ENCODE measurements at places on chromosomes 6 and 20.

DNA sequence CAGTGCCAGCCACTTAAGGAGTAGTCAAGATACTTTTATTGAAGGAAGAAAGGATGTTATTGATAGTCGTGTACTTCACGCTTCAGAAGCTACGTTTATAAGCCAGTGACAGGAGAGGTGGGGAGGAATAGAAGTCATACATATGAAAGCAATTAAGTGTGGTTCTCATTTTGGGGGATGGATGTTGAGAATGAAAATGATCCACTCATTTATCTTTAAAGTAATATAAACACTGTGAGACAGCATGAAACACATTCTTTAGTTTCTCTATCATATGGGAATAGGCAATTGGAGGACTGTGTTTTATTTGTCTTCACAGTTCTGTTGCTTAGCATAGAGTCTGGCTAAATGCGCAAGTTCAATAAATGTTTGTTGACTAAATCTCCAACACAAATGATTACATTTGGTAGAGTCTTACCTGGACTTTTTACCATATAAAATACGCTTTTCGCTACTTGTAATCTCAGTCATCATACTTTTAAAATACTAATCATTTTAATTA lies 35.2 kb downstream of the AK9 start:
- DNase-seq: no peak

DNA sequence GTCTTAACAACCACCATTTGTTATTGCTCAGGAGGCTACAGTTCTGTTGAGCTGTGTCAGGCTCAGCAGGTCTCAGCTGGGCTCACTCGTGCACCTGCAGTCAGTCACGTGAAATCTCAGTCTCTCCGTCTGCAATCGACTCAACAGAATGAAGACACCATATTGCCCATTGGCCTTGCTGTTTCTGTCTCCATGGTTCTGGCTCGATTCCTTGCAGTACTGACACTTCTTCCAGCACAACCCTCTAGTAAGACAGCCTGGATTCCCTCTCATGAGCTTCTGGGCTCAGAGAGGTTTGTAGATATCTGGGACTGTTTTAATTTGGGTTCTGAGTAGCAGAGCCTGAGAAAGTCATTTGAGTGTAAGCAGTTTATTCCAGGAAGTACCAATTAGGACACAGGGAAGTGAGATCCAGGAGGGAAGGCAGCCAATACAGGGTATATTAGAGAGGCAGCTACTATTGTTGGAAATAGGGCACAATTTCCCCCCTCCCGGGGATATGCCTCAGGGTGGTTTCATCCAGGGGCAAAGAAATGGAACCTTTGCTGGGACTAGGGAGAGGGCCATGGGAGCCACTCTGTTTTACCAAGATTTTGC lies 87.4 kb upstream of the RALGAPA2 start:
- no peak for DNase-seq

- no peak for DNase-seq
These were observed 14.1 kb downstream of the FAM210B start for GRCh38 chr20:56372850-56373249.

DNA sequence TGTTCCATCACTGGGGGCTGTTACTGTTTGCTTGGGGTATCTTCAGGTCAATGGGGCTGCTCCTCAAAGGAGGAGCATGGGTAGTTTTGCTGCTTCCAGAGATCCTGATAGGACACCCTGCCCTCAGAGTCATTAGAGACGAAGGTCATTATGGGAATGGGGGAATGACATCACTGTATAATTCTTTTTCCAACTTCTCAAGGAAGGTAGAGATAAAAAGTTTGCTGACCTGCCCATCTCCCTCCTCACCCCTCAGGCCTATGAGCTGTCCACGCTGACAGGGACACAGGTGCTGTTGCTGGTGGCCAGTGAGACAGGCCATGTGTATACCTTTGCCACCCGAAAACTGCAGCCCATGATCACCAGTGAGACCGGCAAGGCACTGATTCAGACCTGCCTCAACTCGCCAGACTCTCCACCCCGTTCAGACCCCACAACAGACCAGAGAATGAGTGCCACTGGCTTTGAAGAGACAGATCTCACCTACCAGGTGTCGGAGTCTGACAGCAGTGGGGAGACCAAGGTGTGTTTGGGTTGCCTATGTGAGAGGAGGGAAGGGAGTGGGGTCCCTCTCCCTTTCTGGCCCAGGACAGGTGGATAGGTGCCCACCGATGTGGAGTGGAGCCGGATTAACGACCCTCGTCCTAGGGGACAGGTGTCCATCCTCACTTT lies 2.7 kb downstream of the SRF start:
- DNase-seq: no peak

DNA sequence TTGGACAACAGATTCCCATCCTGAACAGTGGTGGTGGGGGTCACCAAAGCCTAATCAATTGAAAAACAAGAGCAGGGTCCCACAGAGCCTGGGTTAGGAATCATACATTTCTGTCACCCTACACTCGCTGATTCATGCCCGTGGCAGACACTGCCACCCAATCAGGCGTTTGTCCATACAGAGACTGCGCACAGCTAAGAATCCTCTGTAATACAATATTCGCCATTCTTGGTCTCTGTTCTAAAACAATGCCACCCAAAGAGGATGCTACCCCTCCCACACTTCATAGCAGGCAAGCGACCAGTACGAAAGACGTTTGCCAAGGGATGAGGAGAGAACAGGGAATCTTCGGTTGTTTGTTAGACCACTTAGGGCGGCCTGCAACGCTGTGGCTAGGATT lies 28.1 kb upstream of the SLC22A23 start:
- DNase-seq: no peak

DNA sequence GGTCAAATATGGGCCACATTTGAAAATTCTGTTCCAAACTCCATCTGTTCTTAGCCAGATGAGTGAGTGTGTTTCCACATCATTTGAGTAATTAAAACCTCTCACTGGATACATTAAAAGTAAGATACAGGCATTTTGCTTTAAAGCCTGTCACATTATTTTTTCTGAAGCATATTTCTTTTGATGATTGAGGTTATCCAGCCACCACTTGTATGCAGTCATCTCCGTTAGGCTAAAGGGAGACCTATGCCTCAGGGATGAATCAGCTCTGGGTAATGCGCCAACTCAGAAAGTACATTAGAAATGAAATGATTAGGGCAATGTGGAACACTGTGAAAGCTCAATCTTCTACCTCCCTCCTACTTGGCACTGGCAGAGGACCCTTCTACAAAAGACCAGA lies 90.7 kb downstream of the SNAP25 start:
- DNase-seq: no peak

DNA sequence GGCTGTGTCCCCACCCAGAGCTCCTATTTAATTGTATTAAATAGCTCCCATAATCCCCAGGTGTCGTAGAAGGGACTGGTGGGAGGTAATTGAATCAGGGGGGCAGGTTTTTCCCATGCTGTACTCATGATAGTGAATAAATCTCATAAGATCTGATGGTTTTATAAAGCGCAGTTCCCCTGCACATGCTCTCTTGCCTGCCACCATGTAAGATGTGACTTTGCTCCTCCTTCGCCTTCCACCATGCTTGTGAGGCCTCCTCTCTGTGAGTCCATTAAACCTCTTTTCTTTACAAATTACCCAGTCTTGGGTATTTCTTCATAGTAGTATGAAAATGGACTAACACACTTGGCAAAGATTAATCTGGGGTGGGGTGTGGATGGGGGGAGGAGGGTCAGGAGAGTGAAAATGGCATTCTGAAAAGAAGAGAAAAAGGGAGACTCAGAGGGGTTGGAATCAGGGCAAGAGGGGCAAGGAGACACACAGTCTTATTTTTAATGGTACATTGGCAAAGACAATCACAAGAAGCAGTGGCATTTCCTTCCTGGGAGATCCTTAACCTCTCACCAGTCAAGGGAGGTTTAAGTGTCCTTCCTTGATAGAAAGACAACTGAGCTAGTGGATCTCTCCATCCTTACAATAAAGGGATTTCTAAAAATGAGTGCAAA lies 37.5 kb upstream of the NOX3 start:
- no peak for DNase-seq

DNA sequence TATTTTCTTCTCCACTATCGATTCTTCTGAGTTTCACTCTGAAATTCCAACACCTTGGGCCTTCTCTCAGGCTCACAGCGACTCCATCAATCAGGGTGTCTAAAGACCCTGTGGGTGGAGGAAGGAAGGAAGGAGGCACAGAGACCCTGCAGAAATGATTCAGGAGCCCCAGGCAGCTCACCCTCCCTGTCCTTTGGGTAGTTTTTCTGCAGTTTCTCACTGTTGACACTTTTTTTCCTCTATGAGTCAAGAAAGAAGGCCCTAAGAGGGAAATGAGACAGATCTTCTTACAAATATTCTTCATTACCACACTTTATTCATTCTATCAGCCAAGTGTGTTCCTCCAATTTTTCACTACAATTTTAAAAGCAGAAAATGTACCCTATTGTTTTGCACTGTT lies 34.2 kb upstream of the TBXT start:
- no peak for DNase-seq

DNA sequence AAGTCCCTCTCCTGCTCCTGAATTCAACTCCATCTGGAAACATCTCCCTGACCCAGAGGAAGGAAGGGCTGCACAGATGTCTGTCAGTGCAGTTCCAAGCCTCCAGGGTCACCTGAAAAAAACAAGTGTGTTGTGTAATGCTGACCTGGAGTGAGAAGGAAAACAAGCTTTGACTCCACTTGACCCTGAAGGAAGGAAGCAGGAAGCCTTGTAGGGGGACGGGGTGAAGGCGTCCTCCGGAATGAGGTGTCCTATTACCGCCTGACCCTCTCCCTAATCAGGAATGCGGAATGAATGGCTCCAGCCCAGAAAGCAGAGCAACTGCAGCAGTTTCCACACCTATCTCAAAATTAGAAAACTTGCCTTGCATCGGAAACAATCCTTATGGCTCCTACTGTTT lies 13.9 kb upstream of the ADGRF5 start:
- DNase-seq: no peak

DNA sequence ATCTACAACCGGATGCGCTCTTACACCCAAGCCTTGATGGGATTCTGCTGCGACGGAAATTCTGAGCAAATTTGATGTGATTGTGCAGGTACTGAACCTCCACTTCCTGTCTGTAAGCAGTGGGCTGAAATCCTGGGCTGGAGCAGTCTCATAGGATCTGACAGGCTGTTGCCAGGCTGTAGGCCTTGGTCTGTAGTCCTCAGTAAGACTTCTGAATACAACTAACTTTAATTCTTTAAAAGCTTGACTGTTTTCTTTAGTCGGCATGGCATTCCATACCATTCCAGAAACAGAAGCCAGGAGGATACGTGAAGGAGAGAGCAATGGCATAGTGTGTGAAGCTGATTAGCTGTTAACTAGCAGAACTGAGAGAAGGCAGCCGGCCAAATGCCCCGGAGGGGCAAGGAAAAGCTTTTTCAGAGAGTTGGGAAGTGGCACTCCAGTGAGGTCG lies 68.3 kb downstream of the ADTRP start:
- DNase-seq: no peak

- no peak for DNase-seq
These were observed 135.2 kb downstream of the DST start for GRCh38 chr6:56507517-56507916.

DNA sequence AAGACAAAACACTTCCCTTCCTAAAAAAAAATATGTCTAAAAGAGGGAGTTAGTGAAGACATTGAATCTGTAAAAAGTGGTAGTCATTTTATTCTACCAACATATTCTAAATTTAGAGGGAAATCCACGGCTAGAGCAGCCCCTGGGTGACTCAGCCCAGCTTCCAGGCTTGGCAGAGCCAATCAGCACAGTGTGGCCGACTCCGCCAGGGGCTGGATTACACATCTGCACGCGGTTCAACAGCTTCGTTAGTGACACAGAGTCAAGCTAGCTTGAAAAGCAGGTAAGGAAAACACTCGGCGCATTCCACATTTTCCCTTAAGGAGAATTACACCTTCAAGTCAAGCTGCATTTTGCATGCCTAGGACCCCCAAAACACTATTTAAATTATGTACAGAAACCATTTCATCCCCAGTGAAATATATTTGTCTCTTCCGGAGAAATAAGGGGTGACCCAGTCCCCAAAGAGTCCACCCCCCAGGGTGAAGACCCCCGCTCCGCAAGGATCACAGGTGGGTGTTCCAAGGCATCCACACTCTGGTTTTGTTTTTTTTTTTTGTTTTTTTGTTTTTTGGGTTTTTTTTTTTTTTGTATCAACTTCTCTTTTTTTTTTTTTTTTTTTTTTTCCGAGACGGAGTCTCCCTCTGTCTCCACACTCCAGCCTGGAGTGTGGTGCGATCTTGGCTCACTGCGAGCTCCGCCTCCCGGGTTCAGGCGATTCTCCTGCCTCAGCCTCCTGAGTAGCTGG lies 58.4 kb upstream of the ARID1B start:
- DNase-seq: no peak

DNA sequence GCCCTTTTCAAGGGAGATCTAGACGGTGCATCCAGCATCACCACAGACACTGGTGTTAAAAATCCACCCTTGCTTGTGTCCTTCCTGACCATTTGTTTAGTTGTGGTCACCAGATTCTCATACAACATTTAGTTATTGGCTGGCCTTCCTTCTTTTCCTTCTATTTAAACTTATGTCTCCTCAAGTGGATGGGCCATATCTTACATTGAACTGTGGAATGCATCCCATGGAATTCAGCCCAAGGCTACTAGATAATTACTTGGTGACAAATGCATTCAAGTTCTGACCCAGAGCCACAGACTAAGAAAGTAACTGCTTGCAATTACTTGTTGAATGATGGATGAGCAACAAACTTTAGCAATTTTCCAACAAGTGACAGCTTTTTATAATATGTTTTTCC lies 198.9 kb upstream of the SSTR4 start:
- no peak for DNase-seq

DNA sequence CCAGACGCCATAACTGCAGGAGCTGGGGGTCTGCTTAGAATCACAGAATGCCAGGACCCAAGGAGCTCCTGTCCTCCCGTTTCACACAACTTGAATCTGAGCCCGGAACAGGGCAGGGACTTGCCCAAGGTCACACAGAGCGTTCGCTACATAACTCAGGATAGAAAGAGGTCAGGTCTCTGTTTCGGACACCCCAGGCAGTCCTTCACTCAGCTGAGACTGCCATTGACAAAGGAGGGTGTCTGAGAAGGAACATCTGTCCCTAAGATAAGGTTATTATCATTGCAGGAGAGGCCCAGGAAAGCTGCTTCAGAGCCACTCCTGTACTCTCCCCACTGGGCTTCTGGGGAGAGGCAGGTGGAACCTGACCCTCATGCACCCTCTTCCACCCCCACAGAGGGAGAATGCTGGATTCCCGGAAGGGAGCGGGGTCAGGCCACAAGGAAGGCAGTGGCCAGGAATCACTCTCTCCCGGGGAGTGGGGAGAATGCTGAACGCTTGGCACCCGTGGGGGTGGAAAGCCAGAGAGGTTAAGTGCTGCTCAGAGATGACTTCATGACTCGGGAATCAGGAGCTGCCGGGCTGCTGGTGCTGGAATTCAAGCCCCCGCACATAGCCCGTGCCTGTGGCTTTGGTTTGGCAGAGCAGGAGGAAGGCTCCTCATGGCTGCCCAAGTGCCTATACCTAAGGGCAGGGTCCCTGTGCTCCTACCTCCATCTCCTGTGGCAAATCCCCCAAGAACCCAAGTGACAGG lies 10.7 kb downstream of the SDC4 start:
- DNase-seq: no peak

- DNase-seq: no peak
These were observed 46.6 kb downstream of the CDH4 start for GRCh38 chr20:61298661-61299060.
